Fibroblast of skin of back (primary cell): ENCODE measurements at places on chromosomes 4 and X.
A peak's percentile ranks its signal among the peaks of the same experiment; 100 is the strongest.

DNA sequence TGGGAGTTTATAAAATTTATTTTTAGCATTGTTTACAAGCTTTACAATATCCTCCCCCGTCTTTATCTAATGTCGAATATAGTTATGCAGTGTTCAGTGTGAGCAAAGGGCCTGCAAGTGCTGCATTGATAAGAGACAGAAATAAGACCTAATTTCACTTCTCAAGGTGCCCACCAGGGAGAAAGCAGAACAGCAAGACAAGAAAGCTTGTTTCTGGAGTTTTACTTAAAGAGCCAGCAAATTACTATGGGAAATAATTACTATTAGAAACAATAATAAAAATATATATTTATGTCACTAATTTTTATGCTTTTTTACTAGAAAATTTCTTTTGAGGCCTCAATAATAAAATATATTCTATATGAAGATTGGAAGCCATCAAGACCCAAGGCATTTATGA lies 2677.7 kb downstream of the ARAP2 start:
- no peak for DNase-seq

DNA sequence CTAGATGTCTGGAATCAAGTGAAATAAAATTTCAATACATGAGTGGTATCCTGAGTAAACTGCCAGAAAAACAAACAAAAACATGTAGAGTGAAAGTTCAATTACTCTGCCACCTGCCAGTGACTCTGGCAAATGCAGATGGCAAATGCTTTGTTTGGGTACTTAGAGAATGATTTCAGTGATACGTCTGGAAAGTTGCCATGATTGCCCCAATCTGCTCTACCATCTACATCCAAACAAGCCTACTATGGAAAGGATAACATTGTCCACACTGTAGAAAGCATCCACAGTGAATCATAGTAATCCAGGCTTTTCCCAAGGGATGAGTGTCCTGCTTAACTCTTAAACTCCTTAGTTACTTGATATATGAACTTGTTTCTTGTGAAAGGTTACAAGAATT lies 3.4 kb downstream of the SPATA4 start:
- DNase-seq: peak; percentile 82

GRCh38 chr4:42778349-42778748 lies 114.2 kb upstream of the GRXCR1 start:
- no peak for DNase-seq

GRCh38 chr4:167380964-167381363 lies 146.7 kb upstream of the SPOCK3 start:
- DNase-seq: no peak

DNA sequence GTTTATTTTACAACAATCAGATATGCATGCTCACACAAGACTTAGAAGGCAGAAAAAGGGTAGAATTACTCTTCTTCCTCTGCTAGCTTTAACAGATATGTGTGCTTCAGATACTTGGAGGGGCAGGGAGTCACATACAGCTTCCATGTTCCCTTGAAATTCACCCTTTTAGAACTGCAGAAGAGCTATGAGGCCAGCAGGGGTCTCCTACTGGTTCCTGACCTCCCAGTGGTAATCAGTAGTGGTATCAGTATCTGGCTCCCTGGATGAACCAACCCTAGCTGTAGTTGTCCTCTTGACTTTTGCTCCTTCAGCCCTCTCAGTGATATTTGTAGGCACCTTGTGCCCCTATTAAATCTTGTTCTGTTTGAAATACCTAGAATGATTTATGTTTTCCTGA lies 81.5 kb downstream of the RCHY1 start:
- peak; percentile 6 for DNase-seq

DNA sequence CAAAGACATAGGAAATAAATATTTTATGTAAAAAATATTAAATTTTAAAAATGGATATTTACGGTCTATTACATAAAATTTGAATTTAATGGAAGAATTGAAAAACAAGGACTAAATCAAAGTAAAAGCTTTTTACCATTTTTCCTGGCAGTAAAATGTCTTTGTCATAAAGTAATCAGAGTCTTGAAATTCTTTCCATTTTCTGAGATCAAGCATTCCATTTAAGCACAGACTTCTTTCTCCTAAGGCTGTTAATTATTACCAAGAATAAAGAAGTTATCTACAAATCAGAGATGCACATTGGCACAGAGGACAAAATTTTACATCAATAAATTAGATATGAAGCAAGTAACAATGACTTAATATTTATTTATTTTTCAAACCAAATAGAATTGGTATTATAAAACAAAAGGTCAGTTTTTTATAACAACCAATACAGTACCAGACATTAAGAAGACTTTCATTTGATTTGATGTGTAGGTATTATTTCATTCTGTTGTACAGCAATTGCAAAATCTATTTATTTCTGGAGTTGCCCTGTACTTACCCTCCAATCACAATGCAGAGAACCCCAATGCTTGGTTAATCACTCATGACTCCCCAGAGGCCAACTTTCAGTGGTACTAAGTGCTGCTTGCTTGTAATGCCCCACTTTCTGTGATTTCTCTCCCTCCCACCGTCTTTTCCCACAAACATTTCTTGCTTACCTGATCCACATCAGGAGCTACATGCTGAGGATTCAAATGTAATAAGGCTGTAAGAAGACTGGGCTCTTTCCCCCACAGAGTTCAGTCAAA lies 254.6 kb downstream of the GASK1B start:
- DNase-seq: no peak

DNA sequence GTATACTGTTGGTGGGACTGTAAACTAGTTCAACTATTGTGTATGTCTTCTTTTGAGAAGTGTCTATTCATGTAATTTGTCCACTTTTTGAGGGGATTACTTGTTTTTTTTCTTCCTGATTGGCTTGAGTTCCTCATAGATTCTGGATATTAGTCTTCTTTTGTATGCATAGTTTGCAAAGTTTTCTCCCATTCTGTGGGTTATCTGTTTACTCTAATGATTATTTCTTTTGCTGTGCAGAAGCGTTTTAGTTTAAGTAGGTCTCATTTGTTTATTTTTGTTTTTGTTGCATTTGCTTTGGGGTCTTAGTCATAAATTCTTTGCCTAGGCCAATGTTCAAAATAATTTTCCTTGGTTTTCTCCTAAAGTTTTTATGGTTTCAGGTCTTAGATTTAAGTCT lies 26.6 kb upstream of the ANTXR2 start:
- no peak for DNase-seq

GRCh38 chr4:95198961-95199360 lies 349.8 kb downstream of the UNC5C start:
- DNase-seq: no peak
